Effector memory CD4-positive, alpha-beta T cell (primary cell): ENCODE measurements at places on chromosomes 4 and X.

GRCh38 chr4:19566041-19566440, 685.7 kb upstream of the SLIT2 start:
- DNase-seq, result no peak

GRCh38 chr4:58606303-58606702, 1496.1 kb upstream of the IGFBP7 start:
- no peak for DNase-seq

DNA sequence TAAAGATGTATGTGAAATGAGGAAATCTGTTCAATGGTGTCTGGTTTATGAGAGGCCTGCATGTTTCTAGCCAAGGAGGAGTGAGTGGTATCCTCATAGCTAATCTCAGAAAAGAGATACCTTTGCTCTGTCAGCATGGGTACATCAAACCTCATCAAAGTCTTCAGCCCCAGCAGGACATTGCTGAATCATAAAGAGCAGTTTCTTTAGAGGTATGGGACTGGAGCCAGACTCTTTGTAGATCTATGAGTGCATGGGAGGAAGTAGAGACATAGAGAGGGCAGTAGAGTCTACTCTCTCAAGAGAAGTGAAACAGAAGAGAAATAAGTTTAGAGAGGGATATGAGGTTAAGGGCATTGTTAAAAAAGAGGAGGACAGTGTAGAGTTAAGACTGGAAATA, 1950.9 kb downstream of the ARAP2 start:
- DNase-seq, result no peak

DNA sequence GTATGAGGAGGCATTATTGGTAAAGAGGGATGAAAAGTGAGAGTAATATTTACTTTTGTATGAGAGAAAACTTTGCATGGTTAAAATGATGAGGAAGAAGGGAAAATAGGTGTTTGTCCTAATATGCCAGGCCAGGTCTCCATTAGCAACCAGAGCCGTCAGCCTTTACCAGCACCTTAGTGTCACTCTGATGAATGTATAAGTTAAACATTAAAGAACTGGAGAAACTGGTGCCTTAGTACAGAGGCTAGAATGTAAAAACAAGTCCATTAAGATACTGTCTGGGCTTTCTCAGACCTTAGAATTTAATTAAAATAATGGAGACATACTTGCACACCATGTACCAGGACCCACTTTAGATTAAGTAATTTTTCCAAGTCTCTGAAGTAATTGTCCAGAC, 222.3 kb downstream of the FAM47A start:
- DNase-seq, result no peak

- DNase-seq, result no peak
Observed at GRCh38 chr4:112341033-112341432, 43.9 kb downstream of the ALPK1 start.

DNA sequence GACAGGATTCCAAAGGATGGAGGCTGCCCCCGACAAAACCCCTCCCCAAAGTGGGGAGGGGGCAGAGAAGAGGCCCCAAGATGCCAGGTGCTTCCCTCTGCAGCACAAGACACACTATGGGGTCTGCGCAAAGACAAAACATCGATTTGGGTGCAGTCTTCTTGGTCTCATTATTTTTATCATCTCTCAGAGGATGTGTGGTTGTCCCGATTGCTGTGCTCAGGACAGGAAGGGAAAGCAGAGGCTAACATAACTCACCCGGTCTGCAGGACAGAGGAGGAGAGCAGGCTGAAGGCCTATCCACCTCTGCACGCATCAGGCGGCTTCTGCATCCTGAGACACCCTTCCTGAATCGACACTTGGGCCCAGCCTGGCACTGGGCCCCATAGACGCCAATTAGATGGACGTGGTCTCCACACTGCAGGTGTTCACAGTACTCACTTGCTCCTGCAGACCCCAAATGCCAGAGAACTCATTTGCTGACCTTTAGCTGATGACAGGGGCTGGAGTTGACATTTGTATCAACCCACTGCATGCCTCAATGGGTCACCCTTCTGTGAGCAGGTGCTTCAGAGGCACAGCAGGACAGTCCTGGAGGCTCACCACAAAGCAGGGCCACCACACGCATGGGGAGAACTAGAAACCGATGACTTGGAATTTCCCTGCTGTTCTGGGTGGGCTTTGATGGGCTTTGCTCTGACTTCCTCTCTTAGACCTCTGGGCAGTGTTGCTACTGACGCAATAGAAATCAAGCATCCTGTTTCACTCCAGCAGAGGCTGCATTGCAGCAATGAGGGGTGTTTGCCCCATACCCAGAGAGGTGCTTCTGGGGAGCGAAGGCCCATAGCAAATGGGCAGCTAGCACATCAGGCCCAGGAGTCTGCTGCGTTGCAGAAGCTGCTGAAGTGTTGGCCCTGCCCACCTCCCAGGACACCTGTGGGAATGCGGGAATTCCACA, 96.3 kb upstream of the ENPP6 start:
- no peak for DNase-seq

GRCh38 chr4:13888112-13888511, 260.6 kb upstream of the BOD1L1 start:
- DNase-seq, result no peak
